Ammon's horn (tissue), 1 donor: ENCODE measurements at places on chromosomes 5 and 9.

DNA sequence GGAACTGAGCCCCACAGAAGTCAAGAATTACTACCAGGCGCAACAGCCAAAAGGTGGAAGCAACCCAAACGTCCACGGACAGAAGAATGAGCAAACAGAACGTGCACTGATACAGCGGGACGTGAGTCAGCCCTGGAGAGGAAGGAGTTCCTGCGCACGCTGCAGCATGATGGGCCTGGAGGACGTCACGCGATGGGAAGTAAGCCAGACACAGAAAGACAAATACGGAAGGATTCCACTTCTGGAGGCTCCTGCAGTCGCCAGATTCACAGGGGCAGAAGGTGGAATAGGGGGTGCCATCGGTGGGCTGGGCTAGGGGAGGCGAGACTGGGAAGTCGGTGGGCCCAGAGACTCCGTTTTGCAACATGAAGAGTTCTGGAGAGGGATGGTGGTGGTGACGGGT lies 80.3 kb upstream of the PHYKPL start:
- no peak for DNase-seq

DNA sequence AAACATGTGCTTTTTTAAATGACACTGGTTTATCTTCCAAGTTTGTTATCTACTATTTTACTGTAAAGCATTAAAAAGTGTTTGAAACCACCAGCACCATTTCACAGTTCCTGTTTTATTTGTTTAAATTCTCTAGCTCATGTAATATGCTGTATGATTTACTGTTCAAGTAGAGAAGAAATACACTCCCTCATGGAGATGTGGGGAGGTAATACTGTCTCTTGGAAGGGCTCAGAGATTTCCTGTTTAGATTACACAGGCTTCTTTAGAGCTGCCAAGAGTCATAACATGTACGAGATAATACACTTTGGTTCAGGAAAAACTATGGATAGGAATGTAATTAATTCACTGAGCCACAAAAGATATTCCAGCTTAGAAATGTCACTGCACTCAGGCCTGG lies 135.0 kb upstream of the CCDC152 start:
- no peak for DNase-seq

DNA sequence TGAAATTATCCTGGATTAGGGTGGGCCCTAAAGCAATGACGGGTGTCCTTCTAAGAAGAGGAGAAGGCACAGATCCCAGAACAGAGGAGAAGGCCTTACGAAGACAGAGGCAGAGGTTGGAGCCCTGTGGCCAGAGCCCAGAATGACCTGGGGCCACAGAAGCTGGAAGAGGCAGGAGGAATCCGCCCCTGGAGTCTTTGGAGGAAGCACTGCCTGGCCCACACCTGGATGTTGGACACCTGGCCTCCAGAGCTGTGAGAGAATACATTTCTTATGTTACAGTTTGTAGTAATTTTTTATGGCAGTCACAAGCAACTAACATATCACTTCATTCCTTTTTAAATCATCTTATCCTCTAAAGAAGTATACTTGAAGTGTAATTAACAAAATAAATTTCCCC lies 8.5 kb downstream of the MRPL36 start:
- DNase-seq, result no peak

DNA sequence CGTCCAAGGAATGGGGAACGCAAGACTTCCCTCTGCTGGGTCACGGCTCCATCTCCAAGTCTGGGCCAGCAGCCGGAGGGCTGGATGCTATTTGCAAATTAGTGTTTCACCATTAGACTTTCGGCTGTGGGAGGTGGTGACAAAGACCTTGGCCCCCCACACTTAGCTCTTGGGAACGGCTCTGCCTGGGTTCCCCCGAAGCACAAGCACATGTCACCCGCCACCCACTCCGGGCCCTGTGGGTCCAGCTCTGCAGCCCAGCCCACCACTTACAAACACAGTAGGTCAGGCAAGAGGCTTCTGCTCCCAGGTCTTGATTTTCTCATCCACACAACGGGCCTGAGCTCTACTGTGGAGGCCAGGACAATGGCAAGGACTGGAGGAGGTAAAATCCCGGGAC lies 25.8 kb upstream of the TMEM250 start:
- no peak for DNase-seq

DNA sequence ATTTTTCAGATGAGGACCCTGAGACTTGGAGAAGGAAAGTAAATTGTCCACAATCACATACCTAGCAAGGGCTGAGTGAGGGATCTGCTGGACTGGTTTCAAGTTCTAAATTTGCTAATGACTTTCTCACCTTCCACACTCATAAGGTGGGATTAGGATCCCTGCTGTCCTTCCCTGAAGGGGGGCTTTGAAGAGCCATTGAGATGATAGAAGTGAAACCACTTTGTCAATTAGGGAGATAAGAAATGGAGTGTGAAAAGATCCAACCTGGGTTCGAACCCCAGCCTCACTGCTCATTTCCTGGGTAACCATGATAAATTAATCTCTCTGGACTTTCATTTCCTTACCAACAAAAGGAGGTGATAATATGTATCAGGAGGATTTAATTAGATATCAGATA lies 32.7 kb upstream of the FOXE1 start:
- no peak for DNase-seq

GRCh38 chr5:65329266-65329665 lies 152.5 kb downstream of the ADAMTS6 start:
- DNase-seq, result no peak

DNA sequence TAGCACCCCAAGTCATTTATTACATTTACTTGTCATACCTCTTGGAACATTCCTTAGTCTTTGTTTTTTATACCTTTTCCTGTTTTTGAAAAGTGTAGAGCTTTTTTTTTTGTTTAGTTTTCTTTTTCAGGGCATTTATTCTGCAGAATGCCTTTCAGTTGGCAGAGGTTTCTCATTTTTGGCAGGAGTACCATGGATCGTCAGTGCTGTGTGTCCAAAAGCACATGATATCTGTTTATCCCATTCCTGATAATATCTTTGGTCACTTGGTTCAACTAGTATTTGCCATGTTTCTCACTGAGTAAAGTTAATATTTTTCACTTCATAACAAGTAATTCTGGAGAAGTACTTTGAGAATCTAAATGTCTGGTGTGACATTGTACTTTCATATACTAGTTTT lies 10.7 kb downstream of the OGN start:
- no peak for DNase-seq

DNA sequence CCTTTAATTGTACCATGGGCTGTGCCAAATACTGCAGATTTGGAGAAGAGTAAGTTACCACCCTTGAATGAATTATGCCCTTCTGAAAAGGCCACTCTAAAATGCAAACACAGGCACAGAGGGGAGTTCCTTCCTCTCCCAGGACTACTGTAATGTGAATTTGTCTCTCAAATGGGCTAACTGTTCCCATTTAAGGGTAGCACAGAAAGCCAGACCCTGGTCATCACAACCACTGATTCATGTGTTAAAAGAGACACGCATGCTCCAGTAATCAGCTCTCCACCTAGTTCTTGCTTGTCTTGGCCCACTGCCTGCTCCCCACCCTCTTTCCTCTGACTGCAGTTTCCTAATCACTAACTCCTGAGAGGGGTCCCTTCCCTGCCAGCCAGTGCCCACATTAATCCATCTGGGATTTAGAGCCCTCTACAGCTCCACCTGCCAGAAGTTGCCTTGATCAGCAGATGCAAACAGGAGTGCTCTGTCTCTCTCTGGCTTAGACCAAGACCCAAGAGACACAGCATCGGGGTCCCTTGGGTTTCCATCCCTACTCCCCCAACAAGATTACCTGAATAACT lies 382.4 kb downstream of the TMEM167A start:
- DNase-seq, result no peak

DNA sequence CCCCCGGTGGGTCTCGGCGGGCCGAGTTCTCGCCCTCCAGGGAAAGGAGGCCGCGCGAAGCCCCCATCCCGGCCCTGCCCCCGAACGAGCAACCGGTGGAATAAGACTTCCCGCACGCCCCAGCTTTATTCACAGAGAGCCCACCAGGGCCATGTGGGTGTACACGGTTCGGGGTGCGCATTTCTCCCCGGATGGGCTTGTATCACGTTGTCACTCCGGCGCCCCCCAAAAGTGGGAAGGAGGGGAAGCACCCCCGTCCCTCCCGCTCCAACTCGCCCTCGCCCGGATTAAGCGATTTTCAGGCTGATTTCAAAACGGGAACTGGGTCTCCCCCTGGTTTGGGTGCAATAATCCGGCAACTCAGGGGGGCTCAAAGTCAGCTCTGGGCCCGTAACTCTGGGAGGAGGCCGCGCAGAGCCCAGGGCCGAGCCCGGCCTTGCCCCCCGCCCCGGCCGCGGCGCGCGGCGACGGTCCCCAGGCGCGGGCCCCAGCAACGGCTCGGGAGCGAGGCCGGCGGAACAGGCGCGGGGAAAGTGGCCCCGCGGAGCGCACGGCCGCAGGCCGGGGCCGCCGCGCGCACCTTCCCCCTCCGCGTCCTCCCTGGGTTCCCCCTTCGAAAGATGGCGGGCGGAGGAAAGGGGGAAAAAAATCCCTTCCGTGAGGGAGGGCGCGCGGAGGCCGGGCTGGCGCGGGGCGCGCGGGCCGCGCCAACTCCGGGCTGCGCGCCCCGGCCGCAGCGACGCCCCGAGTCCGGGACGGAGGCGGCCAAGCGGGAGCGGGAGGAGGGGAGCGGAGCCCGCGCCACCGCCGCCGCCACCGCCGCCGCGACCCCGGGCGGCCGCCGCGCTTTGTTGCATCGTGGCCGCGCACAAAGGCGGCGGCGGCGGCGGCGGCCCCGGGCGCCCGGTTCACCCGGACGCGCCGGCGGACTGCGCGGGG lies 644 bp downstream of the BRD3 start:
- peak; percentile 9 for DNase-seq
